Cortex of kidney (tissue), 1 donor: ENCODE measurements at places on chromosomes 2 and 18.

- DNase-seq, result no peak
Measured at GRCh38 chr2:31388736-31389135, 25.8 kb downstream of the XDH start.

- DNase-seq, result no peak
Measured at GRCh38 chr2:172725284-172725683, 10.4 kb upstream of the RAPGEF4 start.

DNA sequence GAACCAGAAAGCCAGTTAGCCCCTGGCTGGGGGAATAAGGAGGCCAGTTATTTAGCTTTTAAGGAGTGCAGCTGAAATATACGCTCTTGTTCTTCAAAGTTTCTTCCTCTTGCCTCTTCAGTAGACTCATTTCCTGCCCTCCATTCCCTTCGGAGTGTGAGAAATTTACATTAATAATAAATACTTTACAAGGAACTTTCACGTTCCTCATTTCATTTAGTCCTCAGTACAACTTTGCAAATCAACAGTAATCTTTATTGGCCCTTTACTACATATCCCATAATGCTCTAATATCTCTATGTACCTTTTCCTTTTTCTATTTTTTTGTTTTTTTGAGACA, 15.6 kb downstream of the PLCD4 start:
- DNase-seq, result no peak

DNA sequence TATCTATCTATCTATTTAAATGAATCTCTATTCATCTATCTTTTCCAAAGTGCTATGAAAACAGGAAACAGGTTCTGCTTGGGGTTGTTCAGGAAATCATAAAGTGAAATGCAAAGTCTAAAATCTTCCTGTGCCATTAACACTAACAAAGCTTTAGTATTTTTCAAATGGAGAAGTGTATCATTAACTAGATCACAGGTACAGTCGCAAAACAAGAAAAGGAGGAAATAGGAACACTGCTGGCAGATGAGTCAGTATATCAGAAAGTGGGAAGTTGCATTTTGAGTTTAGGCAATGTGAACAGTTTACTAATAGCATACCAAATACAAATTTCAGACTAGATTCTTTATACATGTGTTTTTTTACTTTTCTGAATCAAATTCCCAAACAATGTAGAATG, 888.5 kb upstream of the FSHR start:
- no peak for DNase-seq

DNA sequence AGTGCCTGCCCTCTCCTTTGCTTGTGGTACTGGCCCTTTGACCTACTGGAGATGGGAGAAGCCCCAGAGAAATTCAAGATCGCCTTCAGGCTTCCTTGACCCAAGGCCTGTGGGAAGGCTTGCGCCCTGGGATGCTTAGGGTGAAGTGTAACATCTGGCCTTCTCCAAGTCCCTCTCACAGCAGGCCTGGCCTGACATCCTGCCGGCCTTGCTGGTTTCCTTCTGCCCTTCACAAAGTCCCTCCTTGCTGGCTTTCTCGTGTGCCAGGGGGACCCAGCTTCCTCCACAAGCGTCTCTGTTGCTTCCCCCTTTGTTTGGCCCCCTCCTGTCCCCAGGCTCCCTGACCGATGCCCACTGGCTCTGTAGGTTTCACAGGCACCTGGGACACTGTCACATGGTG, 26.4 kb downstream of the TCF7L1 start:
- no peak for DNase-seq

DNA sequence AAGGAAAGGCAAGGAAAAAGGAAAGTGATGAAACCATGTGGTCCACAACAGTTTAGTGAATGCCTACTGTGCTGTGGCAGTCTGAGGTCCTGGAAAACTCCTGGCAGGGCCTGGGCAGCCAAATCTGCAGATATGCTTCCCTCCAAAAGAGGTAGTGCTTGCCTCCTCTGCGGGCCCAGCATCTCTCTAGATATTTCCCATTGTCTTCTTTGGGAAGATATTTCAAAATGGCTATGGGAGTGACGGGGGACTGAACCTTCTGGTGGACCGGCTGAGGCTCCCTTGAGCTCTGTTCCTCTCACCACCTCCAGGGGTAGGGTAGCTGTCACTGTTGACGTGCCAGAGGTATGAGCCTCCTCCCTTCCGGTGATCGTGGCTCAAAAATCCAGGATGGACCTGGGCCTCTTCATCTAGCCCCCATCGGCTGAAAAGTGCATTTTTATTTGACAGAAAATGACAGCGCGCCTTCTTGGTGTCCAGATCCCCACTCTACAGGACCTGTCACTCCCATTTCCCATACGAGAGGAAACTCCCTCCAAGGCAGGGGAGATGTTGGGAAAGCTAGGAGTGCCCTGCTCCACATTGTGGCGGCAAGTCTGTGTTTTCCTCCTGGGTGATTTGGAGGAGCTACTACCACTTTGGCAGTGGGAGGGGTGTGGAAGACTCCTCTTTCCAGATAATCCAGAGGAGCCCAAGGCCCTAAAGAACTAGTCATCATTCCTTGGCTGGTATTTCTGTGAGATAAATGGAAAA, 9.4 kb upstream of the PAX3 start:
- no peak for DNase-seq

DNA sequence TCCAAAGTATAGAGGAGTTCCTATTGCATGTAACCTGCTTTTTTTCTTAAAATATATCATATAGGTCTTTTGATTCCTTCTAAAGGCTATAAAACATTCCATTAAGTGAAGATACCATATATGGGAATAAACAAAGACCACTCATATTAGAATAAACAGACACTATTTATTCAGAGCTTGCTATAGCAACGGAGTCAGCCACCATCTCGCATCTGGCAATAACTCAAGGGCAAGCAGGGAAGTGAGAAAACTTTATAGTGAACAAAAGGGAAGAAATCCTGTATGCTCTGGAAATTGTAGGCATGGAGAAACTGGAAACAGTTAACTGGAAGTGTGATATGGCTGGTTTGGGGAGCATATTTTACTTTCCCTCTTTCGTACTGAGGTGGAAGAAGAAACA, 301.9 kb downstream of the PTH2R start:
- no peak for DNase-seq

- no peak for DNase-seq
Measured at GRCh38 chr2:139529080-139529479, 748.9 kb upstream of the NXPH2 start.

DNA sequence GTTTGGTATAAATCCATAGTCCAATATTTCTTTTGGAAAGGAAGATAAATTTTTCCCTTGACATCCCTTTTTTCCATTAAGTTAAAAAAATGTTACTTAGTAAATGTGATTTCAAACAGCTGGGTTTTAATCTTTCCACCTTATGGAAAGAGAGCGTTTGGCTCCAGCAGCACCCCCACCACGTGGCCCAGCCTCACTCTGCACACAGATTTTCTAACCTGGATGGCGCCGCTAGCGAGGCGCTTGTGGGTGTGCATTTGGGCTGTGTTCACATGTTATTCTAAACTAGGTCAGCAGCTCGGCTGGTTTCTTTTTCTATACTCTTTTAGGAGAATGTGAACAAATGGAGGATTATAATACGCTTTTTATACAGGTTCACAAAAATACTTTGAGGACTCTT, 218.0 kb downstream of the LDLRAD4 start:
- DNase-seq, result no peak

DNA sequence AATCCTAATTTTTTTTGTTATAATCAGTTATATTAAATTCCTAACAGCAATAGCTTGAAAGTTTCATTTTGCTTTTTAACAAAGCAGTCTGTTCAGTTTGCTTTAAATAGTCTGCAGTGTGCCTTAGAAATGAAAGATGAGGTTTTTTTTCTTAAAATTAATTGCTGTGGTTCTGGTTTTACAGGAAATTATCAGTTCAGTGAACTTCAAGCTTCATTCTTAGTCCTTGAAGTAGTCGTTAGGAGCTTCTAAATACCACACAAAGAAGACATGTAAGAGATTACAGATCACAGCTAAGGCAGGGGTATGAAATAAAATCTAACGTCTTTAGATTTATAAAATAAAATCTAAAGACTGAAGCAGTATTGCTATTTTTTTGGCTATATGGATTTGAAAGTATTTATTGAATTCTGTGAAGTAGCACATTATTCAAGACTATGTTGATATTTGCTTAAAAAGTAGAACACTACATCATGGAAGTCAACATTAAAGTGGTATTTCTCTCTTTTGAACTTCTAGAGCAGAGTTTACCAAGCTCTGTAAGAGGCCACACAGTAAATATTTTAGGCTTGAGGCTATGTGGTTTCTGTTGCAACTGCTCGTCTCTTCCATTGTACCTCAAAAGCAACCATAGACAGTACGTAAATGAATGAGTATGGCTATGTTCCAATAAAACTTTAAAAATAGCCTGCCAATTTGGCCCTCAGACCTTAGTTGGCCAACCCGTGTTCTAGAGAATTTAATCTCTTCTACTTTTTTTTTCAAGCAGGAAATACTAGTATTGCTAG, 81.5 kb upstream of the STON1 start:
- DNase-seq, result no peak

GRCh38 chr18:58455314-58456188, 173.3 kb downstream of the ALPK2 start:
- no peak for DNase-seq

DNA sequence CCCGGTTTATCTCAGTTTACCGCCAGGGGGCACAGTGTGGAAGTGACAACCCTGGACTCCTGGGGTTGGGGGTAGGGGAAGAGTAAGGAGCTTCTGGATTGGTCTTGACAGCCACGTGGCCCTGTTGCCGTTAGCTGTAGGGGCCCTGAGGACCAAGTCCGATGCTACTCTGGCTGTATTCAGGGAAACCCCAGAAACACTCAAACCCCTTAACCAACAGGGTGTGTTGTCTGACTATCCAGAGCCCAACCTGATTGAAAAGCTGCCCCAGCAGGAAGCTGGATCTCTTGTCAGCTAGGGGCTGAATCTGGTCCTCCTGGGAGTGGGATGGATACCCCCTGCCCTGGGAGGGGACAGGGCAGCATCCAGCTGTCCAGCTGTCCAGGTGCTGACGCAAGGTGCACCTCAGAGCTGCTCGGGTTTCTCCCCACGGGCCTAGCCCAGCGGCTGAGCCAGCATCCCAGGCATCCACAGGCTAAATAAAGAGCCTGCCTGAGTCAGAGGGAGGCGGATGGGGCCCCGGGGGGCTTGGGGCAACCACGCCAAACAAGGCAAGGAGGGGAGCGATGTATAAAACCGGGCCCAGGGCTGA, 3.1 kb upstream of the GMPPA start:
- no peak for DNase-seq

- DNase-seq, result no peak
Measured at GRCh38 chr2:188601927-188602326, 310.3 kb downstream of the GULP1 start.

GRCh38 chr2:24515831-24516230, 24.8 kb downstream of the NCOA1 start:
- DNase-seq, result no peak

- no peak for DNase-seq
Measured at GRCh38 chr2:949384-950079, 1.1 kb upstream of the SNTG2 start.

GRCh38 chr2:20093263-20094141, 42.1 kb upstream of the LAPTM4A start:
- no peak for DNase-seq

DNA sequence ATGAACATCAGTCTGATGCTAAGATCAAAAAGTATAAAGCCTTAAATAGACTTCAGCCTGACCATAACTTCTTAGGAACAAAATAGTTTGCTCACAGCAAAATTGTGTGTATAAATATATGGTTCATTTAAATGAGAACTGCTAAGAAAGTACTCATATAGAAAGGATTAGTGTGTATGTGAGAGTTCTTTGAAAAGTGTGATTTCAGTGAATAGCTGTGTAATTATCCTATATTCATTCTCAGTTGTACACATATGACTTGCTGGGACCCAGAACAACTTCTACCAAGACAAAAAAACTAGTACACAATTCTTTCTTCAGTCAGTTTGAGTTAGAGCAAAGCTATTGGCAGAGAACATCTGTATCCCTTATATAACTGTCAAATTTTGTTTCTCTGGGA, 7.2 kb downstream of the BBS5 start:
- DNase-seq, result no peak

DNA sequence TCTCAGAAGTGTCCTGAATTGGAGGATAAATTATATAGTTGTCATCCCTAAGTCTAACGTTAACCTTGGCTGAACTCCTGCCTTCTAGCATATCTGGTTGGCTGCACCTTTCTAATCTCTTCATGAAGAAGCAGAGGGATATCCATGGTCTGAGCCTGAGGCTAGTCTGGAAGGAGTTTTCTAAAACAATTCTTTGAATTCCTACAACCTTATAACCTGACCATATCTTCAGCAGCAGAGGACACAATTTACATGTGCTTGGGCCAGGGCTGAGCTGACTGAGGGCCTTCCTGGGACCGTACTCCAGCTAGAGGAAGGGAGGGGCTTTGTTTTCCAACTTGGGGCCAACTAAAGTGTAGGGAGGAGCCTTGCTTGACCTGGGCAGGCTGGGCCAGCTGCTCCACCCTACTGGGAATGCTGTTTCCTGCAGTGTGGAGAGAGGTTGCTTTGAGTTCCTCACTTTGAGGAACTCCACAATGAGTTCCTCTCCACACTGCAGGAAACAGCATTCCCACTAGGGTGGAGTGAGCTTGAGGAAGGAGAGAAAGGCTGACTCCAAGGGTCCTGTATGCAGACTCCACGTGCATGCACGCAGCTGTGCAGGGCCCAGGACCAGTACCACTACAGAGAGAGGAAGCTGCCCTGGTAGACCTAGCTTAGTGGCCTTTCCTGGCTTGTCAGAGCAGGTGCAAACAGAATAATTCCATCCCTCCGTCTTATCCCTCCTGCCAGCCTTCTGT, 19.6 kb downstream of the CEP68 start:
- DNase-seq, result no peak

GRCh38 chr18:21949326-21950015, 208.9 kb downstream of the MIB1 start:
- no peak for DNase-seq

DNA sequence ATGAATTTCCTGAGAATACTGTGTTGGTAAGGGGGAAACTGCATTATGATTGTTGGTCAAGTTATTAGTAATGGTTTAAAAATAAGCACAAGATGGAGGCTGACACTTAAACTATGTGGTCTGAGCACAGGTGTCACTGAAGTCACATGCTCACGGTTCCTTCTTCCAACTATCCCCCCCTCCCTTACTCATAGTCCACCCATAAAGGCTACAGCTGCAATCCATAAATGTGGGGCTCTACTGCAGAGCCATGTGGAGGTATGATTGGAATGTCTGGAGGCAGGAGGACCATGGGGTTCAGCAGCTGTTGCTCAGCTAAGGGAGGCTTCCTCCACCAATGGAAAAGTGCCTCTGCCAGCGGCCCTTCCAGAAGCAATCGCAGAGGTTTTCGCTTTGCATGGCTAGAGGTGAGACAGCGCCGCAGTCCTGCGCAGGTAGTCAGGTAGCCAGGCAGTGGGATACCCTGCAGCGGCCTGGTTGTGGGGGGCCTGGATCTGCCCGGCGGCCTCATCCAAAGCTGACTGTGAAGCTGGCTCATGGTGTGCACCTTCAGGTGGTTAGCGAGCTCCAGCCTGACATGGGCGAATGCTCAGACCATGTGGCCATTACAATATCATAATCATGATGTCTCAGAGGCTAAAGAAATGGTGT, 249.6 kb downstream of the DCDC2C start:
- no peak for DNase-seq

- no peak for DNase-seq
Measured at GRCh38 chr18:43916984-43917383, 639.7 kb upstream of the SYT4 start.
